ENCODE measurements at places on chromosomes 5 and 9.

- DNase-seq: no peak
Measured at GRCh38 chr5:169801781-169802180, 164.7 kb downstream of the DOCK2 start.

DNA sequence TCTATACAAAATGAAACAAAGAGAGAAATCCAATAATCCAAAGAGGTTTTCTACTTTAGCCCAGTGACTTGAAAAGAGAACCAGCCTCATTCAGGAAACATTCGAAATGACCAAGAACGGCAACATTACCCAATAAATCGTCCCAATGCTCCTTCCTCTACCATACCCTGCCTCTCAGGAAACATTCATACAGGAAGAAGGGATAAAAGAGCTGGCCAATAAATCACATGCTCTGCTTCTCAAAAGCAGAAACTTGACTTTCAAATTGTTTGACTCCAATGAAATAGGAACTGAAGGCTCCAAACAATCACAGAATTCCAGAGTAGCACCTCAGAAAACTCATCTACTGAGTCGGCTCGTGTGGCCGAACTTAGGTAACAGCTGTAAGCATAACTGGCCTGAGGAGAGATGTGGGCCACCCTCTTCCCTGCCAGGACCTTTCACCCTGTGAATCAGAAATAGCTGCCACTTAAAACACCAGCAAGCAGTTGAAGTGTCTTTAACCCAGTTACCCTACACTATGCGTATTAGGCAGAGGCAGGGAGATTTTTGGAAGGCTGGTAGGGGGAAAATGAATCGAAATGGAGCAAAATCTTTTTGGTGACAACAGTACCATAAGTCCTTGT lies 14.6 kb downstream of the ARL15 start:
- no peak for DNase-seq

DNA sequence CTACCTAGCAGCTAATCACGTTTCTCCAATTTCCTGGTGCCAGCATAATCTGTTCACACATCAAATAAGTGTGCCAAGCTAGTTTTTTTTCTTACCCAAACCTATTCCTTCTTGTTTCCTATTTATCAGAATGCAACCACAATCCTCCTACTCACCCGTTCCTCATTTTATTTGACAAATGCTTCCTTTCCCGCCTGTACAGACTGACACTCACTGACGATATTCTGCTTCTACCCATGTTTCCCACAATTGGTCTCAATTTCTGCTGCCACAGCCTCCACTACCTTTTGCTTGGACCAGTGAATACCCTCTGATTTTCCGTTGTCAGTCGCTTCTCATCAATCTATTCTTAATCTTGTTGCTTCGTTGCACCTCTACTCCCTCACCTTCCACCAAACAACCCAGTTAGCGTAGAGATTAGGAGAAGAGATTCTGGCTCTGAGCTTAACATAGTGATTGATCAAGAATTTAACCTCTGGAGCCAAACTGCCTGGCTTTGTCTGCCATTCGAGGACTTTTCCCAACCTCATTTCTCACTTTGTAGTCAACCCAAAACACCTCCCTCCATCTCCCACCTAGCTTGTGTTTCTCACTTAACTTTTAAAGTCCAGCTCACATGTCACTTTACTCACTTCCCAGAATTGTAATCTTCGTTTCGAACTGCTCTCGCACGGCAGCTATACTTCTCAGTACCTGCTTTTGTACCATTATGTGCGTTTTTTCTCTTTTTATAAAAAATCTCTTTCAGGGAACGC lies 729 bp upstream of the TMEM38B start:
- no peak for DNase-seq

DNA sequence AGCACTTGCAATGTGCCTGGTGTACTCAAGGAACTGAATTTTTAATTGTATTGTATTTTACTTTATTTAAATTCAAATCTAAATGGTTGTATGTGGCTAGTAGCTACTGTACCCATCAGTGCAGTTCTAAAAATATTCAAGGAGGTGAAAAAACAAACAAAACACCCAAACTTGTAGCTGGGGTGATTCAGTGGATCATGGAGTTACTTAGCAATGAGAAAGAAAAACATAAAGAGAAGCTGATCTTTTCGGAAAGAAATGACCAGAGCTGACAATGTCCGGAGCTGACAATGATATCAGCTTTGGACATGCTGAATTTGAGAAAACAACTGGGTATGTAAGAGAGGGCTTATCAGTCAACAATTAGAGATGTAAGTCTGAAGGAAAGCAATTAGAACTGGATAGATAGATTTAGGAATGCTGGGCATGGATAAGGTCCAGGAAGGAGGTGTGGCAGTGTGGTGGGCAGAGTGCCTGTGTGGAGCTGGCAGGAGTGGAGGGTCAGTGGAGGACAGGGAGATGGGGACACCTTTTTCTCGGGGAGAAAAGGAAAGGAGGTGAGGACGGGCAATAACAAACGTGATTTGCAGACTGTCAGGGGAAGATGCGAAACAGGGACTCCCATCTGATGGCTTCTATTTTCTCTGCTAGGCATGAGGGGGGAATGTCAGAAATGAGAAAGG lies 113.2 kb downstream of the DCP2 start:
- DNase-seq: no peak

- DNase-seq: no peak
Measured at GRCh38 chr9:134892221-134892620, 11.6 kb downstream of the FCN2 start.

DNA sequence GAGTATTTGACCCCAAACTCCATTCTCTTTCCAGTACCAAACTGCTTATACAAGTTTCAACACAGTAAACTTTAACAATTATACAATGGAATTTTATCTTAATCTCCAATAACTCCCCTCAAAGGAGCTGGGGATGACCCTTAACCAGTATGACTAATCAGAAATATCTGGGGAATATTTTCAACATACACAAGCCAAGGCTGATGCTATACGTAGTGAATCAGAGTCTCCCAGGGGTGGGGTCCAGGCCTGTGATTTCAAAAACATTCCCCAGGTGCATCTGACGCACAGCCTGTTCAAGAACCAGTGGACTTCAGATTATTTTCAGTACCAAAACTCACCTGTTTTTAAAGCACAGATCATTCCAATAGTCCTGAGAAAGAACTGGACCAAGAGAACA lies 11.8 kb upstream of the SEMA5A start:
- no peak for DNase-seq

DNA sequence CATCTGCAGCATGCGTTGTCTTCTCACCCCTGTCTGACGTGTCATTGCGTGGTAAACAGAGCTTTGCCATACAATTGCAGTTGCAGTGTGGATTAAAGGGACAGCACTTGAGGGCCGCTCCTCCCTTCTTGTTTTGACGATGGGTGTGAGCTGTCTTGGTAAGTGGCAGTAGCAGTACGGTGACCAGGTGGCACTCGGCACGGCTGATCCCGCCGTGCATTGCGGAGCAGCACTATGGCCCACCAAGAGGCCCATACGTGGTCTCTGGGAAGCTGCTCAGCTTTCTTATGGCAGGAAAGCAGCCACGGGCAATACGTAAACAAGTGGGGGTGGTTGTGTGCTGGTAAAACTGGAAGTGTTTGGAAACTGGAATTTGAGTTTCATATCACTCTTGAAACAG lies 25.1 kb downstream of the EHMT1 start:
- no peak for DNase-seq

Measured in activated CD4-positive, alpha-beta T cell treated with anti-CD3 and anti-CD28 coated beads, Interleukin-2, amount 50 U/mL, for 24 hours (primary cell).